Stimulated activated CD4-positive, alpha-beta T cell treated with anti-CD3 and anti-CD28 coated beads, Interleukin-2, amount 100 ng/mL, for 24 hours (primary cell): ENCODE measurements at places on chromosomes 13 and 19.

DNA sequence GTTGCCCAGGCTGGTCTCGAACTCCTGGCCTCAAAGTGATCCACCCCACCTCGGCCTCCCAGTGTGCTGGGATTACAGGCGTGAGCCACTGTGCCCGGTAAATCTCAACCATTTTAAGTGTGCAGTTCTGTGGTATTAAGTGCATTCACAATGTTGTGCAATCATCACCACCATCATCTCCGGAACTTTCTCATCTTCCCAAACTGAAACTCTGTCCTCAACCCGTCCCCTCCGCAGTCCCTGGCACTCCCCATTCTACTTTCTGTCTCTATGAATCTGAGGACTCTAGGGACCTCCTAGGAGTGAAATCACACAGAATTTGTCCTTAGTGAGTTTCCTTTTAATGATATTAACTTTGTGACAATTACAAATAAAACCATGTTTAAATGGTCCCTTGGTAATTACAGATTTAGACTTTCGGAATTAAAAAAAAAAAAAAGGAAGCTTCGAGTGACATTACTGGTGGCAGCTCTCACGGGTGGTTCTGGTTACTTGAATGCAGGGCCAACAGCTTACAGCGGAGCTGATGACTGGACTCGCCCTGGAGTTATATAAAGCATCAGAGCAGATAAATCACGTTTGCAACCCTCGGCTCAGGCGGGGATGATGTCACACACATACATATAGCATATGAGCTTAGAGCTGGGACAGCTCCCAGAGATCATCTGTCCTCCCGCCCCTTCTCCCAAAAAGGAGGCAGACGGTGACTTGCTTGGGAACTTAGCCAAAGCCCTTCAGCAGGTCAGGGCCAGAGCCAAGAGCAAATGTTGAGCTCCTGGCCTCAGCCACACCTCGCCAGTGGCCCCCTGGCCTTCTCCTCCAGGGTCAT, 89.8 kb downstream of the ZNF557 start:
- no peak for DNase-seq

DNA sequence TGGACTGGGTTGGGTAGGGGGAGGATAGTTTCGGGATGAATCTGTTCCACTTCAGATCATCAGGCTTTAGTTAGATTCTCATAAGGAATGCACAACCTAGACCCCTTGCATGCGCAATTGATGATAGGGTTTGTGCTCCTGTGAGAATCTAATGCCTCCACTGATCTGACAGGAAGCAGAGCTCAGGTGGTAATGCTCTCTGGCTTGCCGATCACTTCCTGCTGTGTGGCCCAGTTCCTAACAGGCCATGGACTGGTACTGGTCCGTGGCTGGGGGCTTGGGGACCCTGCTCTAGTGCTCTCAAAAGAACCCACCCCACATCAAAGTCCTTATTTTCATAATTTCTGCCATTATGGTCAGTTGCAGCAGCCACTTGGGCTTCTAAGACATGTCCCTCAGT, 30.1 kb downstream of the DNAJC3 start:
- DNase-seq = no peak

DNA sequence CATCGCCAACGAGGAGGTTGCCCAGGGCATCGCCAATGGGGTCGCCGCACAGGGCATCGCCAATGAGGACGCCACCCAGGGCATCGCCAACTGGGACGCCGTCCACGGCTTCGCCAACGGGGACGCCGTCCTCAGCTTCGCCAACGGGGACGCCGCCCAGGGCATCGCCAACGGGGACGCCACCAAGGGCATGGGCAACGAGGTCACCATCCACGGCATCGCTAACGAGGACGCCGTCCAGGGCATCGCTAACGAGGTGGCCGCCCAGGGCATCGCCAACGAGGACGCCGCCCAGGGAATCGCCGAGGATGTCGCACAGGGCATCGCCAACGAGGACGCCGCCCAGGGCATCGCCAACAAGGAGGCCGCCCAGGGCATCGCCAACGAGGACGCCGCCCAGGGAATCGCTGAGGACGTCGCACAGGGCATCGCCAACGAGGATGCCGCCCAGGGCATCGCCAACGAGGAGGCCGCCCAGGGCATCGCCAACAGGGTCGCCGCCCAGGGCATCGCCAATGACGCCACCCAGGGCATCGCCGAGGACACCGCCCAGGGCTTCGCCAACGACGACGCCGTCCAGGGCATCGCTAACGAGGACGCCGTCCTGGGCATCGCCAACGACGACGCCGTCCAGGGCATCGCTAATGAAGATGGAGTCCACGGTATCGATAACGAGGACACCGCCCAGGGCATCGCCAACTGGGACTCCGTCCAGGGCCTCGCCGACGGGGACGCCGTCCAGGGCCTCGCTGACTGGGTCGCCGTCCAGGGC, 945.7 kb downstream of the TUBA3C start:
- no peak for DNase-seq

- DNase-seq = peak; percentile 33
Measured at GRCh38 chr19:46181388-46181779, 33.3 kb downstream of the IGFL2 start.

DNA sequence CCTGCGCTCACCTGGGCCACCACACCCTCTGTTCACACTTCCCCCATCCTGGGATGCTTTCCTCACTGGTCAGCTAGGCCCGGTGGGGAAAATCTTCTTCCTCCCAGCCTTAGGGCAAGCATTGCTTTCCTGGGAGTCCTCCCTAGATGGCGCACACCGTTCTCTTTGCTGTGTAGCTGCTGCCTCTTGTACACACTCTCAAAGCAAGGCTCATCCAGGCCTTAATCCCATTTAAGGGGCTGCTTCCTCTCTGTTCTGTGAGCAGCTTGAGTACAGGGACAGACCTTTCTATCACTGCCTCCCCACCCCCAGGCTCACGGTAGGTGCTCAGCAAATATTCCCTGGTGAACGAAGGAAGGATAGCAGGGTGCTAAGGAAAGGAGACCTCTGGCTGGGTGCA, 11.1 kb downstream of the SLC7A10 start:
- DNase-seq = no peak

- no peak for DNase-seq
Measured at GRCh38 chr13:79108914-79109643, 297.0 kb downstream of the RBM26 start.

- DNase-seq = no peak
Measured at GRCh38 chr19:15871570-15871969, 26.3 kb downstream of the CYP4F2 start.

GRCh38 chr13:24288870-24289269, 20.5 kb upstream of the C1QTNF9 start:
- no peak for DNase-seq

DNA sequence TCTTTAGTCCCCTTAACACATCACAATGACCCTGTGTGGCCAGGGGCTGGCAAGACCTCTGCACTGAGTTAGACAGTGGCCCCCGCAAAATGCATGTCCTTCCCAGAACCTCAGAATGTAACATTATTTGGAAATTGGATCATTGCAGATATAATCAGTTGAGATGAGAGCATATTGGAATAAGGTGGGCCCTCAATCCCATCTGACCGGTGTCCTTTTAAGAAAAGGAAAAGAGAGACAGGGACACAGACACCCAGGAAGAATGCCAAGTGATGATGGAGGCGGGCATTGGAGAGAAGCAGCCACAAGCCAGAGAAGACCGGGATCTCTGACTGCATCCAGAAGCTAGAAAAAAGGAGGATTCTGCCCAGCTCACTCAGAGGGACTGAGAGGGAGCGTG, 1.8 kb downstream of the FAM187B start:
- DNase-seq = no peak

DNA sequence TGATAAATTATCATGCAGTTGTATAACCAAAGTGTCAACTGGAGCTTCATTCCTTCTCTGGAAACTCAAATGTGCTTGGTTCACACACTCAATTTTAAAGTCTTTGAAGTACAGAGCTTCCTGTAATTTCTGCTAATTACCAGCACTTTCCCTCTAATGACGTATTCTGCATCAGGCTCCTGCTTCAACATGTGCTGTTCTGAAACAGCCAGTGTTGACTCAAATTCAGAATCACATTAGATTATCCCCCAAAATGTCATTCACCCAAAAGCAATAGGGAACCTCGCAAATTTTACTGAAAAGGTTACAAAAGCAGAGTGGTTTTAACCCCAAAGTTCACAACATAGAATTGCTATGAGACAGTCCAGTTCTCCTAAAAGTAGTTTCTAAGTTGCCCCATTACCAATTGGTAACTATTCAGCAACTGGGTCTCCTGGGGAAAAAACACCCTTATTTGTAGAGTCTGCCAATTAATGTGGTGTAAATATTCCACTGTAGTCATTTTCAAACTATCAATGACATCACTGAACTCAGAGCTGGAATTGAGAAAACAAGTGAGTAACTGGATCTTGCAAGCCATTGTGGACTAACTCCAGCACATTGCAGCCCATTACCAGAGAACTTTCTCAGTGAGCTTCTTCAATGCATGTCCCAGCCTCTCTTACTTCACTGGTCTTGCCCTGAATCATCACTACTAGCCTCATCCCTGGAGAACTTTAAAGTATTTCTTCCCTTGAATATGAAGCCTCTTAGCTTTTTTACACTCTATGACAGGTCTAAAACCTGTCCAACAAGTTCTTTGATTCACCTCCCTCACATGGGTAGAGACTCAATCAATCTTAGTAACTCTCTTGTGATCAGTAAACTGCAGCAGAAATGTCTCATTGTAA, 955.4 kb downstream of the EFNB2 start:
- DNase-seq = no peak

GRCh38 chr19:47445937-47446402, 25.7 kb downstream of the SLC8A2 start:
- peak; percentile 61 for DNase-seq

DNA sequence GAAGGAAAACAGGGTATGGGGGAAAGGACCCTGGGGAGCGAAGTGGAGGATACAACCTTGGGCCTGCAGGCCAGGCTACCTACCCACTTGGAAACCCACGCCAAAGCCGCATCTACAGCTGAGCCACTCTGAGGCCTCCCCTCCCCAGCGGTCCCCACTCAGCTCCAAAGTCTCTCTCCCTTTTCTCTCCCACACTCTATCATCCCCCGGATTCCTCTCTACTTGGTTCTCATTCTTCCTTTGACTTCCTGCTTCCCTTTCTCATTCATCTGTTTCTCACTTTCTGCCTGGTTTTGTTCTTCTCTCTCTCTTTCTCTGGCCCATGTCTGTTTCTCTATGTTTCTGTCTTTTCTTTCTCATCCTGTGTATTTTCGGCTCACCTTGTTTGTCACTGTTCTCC, 2.7 kb downstream of the KLK3 start:
- no peak for DNase-seq

DNA sequence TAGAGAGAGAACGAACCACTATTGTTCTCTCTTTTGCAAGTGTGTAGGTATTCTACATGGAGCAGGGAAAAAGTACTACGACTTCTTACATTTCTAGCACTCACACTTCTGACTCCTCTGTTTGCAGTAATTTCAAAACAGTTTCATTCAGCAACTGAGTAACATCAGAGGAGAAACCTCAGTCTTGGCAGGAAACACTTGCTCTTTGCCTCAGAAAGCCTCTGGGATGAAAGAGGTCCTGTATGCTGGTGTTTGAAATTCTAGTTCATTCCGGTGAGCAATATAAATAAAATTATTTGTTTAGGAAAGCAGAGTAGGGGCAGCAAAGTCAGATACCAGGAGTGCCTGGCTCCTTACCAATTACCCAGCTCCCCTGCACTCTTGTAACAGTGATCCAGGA, 595.5 kb downstream of the TBC1D4 start:
- DNase-seq = no peak

DNA sequence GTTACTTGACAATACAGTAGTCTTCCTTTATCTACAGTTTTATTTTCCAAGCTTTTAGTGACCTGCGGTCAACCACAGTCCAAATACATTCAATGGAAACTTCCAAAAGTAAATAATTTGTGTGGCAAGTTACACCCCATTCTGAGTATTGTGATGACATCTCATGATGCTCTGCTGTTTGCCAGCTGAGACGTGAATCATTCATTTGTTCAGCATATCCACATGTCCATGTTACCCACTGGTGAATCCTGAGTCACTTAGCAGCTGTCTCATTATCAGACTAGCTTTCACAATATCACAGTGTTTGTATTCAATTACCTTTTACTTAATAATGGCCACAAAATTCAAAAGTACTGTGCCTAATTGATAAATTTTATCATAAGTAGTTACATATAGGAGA, 179.8 kb downstream of the PRR20E start:
- DNase-seq = no peak

GRCh38 chr19:47699360-47699917, 13.8 kb upstream of the EHD2 start:
- DNase-seq = peak; percentile 72

DNA sequence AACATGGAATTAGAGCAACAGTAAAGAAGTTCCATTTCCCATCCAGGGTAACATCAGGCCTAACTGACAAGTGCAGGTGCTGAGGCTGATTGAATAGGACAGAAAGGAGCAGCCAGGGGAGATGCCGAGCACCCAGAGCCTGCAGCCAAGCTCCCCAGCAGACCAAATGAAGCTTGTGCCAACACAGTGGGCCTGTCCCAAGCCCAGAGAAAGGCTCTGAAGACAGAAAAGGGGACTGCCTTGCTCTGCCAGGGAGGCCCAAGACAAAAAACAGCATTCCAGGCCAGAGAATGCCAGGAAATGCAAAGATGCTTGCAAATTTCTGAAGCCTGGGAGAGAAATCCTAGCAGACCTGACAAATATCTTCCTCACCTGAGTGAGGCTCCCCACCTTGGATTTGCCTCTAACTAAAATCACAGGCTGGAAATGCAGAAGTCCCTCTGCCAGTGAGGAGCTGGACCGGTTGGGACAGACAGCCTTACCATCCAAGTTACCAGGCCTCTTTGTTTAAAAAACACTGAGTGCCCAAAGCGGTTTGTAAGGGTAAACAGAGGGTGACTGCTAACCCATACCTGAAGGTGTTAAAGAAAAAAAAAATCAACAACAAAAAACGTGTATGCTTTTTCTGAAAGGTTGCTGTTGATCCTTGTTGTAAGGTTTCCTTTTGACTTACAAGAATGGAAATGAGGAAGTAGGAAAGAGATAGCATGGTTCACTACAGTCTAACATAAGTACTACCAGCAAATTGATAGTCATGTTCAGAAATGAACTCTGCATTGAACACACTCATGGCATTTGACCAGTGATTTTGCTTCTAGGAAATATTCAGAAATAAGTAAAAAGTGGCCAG, 11.8 kb upstream of the HMGB1 start:
- DNase-seq = no peak

GRCh38 chr19:35177377-35178274, 23.1 kb downstream of the FXYD5 start:
- no peak for DNase-seq
